Activated CD4-positive, alpha-beta T cell treated with anti-CD3 and anti-CD28 coated beads, Interleukin-2, amount 50 U/mL, for 48 hours (primary cell): ENCODE measurements at places on chromosomes 6 and 20.

GRCh38 chr6:154805288-154805911, 72.2 kb downstream of the SCAF8 start:
- no peak for DNase-seq

DNA sequence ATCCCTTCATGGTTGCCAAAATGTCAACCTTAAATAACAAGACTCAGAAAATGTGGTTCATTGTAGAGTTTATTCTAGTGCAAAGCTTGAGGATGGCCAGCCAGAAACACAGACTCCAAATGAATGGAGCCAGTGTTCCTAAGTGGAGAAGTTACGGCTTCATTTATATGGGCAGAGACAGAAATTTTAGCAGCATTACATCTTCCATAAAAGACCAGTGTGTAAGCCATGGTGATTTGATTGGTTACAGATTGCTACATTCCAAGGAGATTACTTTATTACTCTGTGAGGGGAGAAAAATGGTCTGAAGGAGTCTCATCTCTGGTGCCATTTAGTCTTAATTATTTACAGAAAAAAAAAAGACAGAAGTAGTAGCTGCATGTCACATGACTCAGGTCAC, 97.8 kb downstream of the OTOR start:
- no peak for DNase-seq

GRCh38 chr6:3741477-3741871, 10.0 kb downstream of the PXDC1 start:
- DNase-seq: no peak

DNA sequence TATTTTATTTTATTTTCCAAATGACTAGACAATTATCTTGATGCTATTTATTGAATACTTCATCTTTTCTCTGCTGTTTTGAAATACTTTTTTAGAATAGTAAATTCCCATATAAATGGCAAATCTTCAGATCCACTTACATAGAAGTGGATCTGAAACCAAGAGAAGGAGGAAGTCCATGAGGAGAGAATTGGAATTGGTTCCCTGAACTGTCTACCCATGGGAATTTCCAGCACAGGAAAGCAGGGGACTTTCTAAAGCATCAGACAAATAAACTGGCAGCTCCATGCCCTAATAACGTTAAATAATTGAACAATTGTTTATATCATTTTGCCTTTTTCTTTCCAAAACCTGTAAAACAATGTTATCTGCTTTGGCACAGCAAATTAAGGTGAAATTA, 47.1 kb upstream of the PNRC1 start:
- DNase-seq: no peak

- DNase-seq: no peak
Observed at GRCh38 chr6:152098683-152099082, 291.2 kb downstream of the ESR1 start.

DNA sequence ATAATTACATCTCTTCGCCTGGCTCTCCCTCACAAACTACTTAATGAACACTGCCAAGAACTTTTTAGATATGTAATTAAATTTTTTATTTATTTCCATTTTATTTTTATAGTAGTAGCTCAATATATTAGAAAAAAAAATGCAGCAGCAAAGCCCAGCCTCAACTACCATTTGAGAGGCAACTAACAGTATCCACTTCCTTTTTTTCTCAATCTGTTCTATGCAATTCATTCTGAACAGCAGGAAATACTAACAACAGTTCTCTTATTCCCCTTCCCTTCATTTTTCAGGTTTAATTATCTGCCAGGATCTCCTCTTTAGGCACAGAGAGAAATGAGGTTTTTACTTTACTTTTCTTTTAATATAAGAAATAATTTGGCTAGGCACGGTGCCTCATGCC, 112.7 kb downstream of the ZNF217 start:
- DNase-seq: no peak

DNA sequence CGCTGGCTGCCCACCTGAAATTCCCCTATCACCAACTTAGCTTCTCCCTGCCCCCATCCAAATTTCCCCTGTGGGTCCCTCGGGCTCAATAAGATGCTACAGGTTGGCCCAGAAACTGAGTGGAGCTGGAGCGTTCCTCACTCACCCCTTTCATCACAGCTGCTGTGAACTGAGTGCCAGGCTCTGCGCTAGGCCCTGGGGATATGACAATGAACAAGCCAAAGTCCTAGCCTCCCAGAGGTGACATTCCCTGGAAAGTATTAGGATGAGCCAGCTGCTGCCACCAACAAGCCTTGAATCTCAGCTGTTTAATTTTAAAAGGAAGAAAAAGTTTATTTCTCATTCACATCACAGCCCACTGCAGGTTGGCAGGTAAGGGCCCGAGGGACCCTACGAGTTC, 86.6 kb upstream of the EYA2 start:
- DNase-seq: no peak

DNA sequence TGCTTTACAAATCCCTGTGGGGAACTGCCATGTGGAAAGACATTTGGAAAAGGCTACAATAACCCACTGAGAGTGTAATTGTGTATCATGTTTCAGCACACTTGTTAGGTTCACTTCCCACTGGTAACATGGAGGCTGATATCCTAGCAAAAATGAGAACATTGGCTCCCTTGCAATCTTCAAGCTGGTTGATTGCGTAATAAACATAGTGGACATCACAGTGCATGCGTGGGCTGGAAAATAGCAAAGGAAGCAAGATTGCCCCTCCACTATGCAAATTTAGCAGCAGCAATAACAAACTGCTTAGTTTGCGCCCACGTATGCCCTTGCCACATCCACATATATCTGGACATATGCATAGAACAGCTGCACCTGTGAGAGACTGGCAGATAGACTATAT, 410.2 kb downstream of the MEI4 start:
- DNase-seq: no peak

- DNase-seq: no peak
Observed at GRCh38 chr6:42396720-42397119, 55.0 kb downstream of the TRERF1 start.

DNA sequence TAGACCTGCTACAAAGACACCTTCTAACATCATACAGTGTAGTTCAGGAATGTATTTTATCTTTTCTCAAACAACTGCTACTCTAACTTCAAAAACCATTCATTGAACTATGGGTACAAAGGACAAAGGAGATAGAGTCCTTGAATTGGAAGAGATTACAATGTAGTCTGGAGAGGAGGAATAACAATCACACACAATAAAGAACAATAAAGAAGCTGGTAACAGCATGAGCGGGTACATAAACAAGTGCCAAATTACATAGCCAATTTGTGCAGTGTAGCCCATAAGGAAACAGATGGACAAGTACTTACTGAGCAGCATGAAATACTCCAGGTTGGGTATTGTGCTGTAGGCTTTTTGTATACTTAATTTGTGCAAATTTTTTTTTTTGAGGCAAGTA, 44.3 kb downstream of the OSTM1 start:
- no peak for DNase-seq

DNA sequence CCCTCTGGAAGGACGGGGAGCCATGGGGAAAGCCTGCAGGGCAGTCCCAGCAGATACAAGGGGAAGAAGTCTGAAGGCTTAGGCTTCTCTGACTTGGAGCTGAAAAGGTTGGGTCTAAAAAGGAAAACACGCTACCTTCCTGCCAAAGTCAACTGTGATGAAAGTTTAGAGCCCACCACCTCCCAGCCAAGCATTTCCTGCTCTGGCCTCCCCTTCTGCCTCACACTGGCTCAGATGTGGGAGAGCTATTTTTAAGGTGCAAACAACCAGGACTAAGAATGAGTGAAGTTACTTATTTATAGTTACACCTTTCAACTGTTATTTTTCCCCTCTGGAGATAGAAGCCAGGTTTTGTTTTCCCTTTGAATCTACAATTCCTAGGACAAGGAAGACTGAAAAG, 21.2 kb downstream of the NEDD9 start:
- DNase-seq: no peak

- DNase-seq: no peak
Observed at GRCh38 chr20:22687676-22688349, 103.4 kb upstream of the FOXA2 start.

GRCh38 chr20:25256226-25256859, 8.5 kb downstream of the PYGB start:
- no peak for DNase-seq

GRCh38 chr6:75065523-75065922, 140.3 kb downstream of the COL12A1 start:
- no peak for DNase-seq

DNA sequence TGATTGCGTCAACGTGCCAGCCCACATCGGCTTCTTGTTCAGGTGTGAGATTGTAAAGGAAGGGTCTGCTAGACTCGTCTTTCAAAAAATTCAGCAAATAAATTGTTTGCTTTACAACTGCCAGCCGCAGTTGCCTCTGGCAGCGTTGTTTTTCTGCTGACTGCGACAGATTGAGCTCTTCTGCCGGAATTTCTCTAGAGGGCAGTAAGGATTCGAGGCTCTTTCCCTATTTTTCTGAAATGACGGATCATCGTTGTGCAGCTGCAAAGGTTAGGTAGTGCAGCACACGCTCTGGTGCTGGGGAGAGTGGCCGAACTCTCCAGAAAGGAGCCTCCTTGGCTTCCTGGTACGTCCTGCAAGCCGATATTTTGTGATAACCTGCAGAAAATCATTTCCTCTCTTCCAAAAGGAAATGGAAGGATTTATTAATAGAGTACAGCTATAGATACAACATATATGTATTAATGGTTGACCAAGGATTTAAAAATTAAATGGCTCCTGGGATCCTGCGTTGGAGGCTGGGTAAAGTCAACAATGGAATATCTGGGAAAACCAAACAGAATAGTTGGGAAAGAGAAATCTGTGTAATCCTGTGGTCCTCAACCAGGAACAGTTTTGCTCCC, 121.9 kb upstream of the ZFP64 start:
- no peak for DNase-seq

DNA sequence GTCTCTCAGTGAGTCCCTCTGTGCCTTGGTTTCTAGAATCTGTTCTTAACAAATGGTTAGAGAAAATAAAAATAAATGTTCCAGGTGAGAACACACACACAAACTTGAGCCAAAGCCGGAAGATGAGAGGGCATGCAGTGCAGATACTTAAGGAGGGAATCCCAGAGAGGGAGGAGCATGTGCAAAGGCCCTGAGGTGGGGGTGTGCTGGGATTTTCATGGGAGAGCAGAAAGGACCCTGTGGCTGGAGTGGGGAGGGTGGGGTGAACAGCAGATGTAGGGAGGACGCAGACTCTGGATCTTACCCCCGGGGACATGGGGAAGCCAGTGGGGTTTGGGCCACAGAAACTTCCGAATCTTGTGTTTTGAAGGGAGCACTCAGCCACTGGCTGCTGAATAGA, 17.5 kb downstream of the TFAP2C start:
- no peak for DNase-seq

DNA sequence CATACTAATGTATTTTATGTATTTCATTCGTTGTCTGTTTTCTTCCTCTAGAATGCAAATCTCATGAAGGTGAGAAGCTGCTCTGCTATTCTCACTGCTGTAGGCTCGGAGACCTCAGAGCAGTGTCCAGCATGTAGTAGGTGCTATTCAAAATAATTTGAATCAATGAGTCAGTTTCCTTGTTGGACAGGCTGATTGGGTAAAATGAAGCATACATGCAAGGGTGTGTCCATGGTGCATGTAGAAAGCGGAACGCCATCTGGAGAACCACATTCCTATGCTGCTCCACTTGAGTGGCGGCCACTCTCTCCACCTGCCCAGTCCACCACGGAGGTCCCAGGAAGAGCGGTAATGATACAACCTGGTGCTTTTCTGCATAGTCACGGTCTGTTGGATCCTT, 412.1 kb downstream of the QKI start:
- DNase-seq: no peak

DNA sequence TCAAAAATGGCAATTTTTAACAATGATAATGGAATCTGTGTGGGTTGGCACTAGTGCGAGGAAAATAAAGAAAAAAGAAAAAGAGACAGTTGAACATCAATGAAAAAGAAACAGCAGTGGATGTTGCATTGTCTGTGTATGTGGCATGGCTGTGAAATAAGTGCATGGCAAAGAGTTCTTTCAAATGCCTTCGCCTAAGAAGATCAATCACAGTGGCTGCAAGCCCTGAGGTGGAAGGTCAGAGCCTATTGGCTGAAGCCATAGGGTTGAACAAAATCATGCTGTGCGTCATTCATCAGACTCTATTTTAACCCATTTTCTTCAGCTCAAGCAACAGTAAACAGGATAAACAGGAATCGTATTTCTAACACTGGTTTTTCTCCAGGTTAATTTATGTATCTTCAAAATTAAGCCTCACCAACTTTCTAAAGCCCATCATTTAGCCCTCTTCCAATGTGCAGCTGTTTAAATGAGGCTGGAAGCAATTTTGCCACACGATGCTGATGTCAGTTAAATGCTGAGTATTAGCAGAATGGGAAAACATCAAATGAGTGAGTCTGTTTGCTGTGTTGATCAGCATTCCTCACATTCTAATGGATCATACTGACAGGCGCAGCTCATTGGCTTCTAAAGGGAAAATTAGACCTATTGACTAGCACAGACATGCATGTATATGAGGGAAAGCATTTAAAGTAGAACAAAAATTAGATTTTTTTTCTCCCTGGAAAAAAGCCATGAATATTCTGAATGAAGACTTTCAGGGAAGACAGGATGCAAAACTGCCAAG, 955.9 kb upstream of the EYS start:
- DNase-seq: no peak

GRCh38 chr6:151005164-151005563, 139.7 kb downstream of the MTHFD1L start:
- DNase-seq: no peak

DNA sequence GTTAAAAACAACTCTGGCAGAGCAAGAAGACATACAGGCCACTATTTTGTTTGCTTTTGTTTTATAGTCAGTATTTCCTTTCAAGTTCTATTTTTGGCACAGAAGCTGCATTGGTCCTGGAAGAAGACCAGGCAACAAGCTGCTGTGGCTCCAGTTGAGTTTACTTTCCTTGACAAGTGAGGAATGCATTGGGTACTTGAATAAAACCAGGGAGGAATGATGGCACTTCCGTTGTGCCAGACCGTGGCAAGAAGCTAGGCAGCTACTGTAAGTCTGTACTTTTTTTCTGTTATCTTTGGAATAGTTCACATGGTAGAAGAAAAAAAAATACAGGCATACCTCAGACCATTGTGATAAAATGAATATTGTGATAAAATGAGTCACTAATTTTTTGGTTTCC, 66.3 kb downstream of the NCOA3 start:
- DNase-seq: no peak

- DNase-seq: no peak
Observed at GRCh38 chr6:24313251-24314141, 44.4 kb downstream of the DCDC2 start.

DNA sequence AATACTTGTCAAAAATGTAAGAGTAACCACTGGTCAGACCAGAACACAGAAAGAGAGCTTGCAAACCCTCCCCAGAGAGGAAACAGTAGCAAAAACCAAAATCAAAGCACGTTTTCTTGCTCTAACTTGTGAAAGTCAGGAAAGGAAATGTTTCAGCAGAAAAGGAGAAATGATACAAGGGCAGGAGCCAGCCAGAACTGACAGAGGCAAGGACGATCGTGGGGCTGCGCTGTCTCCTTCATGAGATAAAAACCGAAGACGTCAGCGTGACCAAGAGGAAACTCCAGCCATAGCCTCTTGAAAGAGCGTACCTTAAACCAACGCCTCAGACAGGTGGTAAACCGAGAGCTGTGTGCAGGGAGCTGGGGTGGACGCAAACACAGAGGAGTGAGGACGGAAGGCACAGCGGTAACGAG, 27.5 kb downstream of the LAMA5 start:
- DNase-seq: no peak
